Fibroblast of skin of right biceps (primary cell): ENCODE measurements at places on chromosomes 3 and 15.

- DNase-seq: no peak
Observed at GRCh38 chr3:108227131-108227530, 4.9 kb upstream of the IFT57 start.

DNA sequence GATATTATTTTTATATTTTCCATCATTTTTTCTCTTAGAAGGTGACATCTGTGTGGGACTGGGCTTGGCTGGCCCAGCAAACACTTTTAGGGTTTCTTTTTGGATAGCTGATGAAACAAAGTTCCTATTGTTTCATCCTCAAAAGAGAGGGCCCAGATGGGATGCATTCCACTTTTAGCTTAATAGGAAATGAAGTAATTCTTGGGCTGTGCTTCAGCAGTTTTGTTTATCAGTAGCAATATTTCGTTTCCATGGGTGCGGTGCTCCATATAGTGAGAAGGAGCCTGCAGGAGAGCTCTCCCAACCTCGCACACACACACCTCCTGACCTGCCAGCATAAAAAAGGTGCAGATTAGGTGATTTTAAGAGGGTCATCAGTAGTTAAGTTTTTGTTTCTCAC is 147.5 kb downstream of the AKAP13 start:
- DNase-seq: peak; percentile 81

- no peak for DNase-seq
Observed at GRCh38 chr3:70245746-70246525, 66.5 kb downstream of the MDFIC2 start.

DNA sequence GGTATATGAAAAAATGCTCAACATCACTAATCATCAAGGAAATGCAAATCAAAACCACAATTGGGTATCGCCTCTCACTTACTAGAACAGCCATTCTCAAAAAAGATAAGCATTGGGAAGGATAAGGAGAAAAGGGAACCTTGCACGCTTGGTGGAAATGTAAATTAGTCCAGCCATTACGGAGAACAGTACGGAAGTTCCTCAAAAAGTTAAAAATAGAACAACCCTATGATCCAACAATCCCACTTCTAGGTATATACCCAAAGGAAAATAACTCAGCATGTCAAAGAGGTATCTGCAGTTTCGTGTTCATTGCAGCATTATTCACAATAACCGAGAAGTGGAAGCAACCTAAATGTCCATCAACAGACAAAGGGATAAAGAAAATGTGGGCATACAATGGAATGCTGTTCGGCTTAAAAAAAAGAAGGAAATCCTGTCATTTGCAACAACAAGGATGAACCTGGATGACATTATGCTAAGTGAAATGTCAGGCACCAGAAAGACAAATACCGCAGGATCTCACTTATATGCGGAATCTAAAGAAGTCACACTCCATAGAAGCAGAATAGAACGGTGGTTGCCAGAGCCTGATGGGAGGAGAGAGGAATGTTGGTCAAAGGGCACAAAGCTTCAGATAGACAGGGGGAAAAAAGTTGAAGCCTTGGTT is 11.7 kb upstream of the CMTM7 start:
- no peak for DNase-seq

GRCh38 chr3:111366515-111366914 is 175.5 kb upstream of the CD96 start:
- no peak for DNase-seq

- no peak for DNase-seq
Observed at GRCh38 chr3:9676785-9677184, 26.8 kb upstream of the CPNE9 start.

DNA sequence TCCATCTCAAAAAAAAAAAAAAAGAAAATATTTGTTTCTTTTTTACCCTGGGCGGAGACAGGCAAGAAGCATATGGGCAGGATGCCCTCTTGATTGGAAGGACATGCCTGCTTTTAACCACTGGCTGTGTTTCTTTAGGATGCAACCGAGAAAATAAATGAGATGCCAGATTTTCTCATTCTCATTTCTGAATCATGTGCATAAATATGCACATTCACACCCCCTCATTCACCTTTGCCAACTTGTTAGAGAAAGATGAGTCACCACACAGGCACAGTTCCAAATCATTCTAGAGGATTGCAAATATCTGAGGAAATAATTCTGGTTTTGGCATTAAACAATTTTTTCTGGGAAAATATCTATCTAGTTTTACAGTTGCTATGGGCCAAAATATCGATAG is 3.3 kb downstream of the LIPH start:
- DNase-seq: peak; percentile 97

GRCh38 chr3:157861076-157861765 is 245.0 kb downstream of the SHOX2 start:
- peak; percentile 68 for DNase-seq

DNA sequence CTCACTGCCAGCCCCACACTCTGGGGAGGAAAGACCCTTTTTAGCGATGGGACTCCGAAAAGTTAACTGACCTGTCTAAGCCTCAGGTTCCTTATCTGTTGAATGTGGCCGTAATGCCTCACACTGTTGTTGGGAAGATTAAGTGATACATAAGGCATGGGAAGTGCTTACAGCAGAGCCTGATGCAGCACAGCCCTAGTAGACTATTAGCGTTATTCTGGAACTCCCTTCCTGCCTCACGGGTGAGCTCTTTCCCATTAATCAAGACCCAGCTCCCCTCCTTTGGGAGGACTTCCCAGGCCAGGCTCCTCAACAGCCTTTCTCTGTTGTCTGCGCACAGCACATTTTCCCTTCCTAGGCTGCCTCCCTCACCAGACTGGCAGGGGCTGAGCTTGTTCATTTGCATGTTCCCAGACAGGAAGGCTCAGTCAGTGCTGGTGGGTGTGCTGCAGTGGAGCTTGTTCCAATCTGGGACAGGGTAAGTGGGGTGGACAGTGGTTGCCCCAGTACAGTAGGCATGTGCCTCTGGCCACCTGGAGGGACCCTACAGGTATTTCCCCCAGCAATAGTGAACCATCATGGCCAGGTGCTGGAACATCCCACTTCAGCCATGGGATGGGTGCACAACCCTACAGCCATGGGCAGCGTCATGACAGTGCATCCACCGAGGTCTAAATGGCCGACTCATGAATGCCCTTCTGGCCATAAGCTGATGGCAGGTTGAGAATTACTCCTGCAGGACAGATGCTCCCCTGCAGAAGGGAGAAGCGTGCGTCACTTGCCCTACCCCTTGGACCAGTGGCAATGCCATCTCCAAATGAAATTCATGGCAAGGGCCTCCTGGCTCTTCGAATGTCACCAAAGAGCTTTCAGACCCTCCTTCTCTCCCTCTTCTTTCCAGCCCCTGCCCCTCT is 5.8 kb upstream of the PSTPIP1 start:
- no peak for DNase-seq

DNA sequence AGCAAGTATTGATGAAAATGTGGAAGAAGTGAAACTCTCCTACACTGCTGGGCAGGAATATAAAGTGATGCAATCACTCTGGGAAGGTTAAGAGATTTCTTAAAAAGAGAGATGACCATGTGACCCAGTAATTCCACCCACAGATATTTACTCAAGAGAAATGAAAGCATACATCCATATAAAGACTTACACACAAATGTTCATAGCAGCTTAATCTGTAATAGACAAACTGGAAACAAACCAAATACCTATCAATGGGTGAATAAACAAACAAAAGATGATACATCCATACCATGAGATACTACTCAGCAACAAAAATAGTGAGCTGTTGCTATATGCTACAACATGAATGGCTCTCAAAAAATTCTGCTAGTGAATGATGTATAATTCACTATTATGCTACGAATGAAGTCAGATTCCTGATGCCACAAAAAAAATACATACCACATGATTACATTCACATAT is 463.3 kb downstream of the MAGI1 start:
- DNase-seq: peak; percentile 97

- no peak for DNase-seq
Observed at GRCh38 chr3:38313695-38314094, 31.6 kb downstream of the SLC22A14 start.

DNA sequence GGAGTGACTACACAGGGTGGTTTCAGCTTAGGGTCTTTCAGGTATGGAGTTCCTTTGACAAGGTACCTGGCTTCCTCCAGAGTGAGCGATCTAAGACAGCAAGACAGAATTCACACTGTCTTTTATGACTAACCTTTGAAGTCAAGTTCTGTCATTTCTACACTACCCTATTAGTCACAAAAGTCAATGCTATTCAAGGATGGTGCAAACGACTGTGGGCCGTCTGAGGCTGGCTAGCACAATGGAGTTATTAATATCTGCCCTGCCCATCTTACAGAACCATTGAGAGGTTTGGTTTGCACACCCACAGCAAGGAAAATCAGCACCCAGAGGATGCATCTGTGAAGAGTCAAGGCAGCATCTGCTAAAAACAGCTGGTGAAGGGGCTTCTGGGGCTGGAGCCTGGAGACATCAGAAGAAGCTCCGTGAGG is 62.9 kb upstream of the XCR1 start:
- no peak for DNase-seq

GRCh38 chr15:39180483-39180933 is 400.4 kb upstream of the THBS1 start:
- peak; percentile 88 for DNase-seq

- peak; percentile 58 for DNase-seq
Observed at GRCh38 chr3:108914774-108915641, 38.7 kb downstream of the GUCA1C start.

GRCh38 chr3:195886181-195887141 is 21.9 kb downstream of the TNK2 start:
- peak; percentile 89 for DNase-seq

DNA sequence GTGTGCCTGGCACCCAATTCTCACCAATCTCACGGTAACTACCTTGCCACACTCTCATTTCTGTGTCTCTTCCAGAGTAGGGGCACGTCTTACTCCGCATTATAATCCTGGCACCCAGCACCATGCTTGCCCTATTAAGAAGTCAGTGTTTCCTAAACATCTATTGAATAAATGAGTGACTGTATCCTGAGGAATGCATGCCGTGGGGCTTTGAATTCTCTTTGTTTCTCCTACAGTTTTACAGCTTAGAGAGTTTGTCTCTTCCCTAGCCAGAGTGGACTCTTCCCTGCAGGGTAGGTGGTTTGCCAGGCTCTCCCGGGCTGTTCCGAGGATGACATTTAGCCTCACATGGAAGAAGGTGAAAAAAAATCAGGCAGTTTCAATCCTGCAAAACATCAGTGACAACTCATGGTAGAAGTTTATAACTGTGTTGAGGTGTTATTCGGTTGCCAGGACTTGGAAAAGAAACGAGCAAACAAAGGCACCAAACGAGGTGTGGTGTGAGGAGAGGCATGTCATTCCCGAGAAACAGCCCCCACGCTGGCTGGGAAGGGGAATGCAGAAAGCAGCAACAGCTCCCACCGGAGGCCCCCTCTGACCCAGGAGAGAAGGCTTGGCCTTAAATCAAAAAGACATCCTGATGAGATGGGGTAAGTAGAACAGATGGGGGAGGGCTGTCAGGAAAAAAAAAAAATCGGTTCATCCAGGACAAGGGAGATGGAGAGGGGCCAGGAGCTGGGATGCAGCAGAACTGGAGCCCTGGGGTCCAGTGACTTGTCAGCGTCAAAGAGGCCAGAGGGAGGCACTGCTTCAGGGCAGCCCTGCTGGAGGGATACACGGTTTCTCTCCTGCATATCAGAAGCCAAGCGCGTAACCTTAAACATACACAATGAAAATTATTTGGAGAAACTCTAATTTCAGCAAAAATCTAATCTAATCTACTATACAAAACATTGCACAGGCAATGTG is 168.4 kb upstream of the ARRDC4 start:
- no peak for DNase-seq

DNA sequence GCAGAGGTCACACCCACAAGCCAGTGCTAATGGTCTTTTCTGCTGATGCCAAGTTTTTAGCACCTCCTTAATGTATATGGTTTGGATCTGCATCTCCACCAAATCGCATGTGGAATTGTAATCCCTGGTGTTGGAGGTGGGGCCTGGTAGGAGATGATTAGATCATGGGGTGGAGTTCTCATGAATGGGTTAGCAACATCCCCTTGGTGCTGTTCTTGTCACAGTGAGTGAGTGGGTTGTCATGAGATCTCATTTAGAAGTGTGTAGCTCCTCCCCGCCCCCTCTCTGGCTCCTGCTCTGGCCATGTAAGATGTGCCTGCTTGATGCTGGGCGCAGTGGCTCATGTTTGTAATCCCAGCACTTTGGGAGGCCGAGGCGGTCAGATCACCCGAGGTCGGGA is 37.3 kb upstream of the KLHL6 start:
- no peak for DNase-seq

DNA sequence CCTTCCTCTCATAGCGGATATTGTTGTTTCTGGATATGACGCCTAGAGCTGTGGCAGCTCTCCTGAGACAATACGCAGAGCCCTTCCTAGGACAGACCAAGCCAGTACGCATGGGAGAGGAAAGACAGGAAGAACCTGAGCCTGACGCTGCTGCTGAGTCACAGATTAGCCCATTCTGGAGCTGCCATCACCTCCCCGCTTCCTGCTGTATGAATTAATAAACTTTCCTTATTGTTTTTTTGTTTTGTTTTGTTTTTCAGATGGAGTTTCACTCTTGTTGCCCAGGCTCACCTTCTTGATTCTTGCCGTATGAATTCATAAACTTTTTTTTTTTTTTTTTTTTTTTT is 67.0 kb downstream of the PPCDC start:
- DNase-seq: peak; percentile 12

- no peak for DNase-seq
Observed at GRCh38 chr3:111087924-111088469, 16.4 kb downstream of the NECTIN3 start.

DNA sequence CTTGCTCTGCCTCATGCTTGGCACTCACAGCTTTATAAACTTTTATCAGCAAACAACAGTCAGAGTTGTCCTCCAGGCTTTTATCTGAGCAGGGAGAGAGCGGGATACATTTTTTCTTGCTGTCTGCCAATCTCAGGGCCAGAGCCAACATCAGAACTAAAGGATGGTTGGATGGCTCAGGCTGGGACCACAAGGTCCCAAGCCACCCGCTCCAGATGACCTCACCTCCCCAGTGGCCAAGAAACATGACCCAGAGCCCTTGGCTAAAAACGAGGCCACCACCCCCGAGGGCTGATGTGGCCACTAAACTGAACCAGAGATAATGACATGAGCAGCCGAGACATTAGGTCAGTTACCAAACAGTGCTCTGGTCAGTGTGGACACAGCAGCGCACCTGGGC is 18.8 kb upstream of the SPATA12 start:
- DNase-seq: no peak

DNA sequence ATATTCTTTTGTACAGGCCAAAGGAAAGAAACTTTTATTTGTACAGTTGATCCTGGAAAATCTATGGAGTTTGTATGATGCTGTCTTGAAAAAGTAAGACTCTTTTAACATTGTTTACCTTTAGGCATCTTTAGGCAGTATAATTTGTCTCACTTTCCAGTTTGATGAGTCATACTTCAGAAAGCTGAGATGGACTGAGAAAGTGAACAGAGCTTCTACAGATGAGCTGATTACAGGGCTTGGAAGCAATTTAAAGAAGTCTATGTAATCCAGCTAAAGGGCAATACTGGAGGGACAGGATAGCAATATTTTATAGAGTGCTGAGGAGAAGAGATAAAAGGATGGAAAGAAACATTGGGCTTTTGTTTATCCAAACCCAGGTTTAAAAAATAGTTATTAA is 123.5 kb upstream of the GOLGA6L4 start:
- DNase-seq: peak; percentile 31

GRCh38 chr3:126257174-126257573 is 76.8 kb upstream of the ALDH1L1 start:
- no peak for DNase-seq

- DNase-seq: no peak
Observed at GRCh38 chr3:52844290-52844975, 9.6 kb upstream of the MUSTN1 start.
